ENCODE measurements at places on chromosomes 3 and 15.

DNA sequence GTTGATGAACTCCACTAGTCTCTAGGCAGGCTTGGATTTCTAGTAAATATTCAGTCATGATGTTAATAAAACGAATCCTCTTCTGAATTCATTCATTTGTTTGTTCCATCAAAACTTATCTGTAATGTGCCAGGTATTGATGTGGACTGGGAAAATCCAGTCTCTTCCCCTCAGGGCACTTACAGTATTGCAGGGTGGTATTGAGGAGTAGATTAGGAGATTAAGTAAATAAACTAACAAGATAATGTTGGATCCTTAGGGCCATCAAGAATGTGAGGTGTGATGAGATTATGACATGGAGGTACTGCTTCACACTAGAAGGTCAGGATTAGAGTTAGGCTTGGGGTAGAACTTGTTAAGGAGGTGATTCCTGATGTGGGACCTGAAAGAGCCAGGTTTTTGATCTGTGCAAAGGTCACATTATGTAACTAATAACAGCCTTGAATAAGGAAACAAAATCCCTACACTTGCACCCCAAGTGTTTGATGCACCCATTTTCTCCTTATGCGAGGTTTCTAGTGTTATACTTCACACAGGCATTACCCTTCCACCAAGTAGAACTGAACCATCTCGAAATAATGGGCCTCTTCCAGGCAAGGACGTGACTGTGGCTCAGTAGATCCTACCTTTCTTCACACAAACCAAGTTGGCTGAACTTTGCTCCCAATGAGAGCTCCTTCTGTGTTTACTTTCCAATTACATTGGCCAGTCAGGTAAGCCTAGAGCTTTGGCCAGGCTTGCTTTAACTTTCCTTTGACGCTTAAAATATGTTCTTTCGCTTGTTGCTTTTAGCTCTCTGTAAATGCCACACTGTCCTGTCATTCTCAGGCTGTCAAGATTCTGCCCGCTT lies 16.7 kb downstream of the MCTP2 start:
- no peak for DNase-seq

DNA sequence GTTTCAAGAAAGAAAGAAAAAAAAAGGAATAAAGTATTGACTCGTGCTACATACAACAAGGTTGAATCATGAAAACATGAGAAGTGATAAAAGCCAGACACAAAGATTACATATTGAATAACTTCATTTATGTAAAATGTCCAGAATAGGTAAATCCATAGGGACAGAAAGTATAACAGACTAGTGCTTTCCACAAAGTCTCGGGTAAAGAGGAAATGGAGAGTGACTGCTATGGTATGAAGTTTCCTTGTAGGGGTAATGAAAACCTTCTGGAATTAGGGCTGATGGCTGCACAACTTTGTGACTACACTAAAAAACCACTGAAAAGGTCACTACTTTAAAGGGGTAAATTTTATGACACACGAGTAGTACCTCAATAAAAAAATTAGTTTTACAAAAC lies 13.0 kb downstream of the LRRFIP2 start:
- no peak for DNase-seq

DNA sequence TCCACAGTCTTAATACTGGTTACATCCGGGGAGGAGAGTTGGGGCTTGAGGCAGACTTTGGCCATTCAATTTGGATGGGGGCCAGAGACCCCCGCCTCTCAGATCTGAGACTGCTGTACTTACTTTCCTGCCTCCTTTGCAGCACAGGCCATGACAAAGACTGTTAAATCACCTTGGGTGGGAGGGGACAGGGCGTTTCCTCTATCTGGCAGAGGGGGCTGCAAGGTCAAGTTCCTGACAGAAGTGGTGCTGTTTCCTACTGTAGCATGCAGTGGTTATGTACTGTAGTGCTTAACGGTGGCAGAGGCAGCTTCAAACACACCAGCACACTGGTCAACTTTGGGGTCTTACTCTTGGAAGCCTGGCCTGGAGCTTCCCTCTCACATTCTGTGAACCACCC lies 261.2 kb upstream of the LRRFIP2 start:
- no peak for DNase-seq

DNA sequence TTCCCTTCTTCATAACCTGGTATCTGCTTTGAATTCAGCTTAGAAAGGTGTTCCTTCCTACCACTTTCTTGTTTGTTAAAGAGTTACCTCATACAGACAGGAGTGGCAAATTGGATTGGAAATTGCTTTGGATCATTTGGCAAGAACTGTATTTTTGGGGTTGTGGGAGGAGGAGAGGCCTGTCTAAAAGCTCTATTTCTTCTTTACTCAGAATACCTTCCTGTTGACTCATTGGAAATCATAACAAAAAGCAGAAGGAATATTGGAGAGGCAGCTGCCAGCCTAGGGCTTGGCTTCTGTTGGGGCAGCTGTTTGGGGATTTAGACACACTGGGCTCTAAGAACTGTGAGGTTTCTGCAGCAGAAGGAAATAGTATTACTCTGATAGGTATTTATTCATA lies 14.2 kb downstream of the IQGAP1 start:
- DNase-seq = no peak

DNA sequence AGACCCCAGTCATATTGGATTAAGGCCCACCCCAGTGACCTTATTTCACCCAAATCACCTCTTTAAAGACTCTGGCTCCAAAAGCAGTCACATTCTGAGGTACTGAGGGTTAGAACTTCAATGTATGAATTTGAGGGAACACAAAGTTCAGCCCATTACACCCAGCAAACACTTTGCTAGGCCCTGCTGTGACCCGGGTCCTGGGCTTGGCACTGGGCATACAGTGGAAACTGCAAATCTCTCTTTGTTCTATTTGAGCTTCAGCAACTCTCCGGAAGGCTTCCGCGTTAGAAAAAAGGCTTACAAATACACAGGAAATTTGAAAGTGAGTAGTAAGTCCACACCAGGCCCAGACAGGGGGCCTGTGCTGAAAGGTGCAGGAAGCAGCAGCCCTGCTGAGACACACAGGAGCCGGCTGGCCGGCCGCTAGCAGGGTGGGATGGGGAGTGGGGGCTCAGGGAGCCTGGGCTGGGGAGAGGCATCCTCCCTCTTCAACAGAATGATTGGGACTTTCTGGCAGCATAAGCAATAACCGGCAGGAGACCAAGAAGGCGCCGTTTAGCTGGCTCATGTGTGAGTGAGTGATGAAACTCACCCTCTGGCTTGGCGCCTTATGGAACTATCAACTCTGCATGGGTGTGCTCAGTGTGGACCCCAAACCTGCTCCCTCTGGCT lies 13.0 kb downstream of the LIPC start:
- no peak for DNase-seq

DNA sequence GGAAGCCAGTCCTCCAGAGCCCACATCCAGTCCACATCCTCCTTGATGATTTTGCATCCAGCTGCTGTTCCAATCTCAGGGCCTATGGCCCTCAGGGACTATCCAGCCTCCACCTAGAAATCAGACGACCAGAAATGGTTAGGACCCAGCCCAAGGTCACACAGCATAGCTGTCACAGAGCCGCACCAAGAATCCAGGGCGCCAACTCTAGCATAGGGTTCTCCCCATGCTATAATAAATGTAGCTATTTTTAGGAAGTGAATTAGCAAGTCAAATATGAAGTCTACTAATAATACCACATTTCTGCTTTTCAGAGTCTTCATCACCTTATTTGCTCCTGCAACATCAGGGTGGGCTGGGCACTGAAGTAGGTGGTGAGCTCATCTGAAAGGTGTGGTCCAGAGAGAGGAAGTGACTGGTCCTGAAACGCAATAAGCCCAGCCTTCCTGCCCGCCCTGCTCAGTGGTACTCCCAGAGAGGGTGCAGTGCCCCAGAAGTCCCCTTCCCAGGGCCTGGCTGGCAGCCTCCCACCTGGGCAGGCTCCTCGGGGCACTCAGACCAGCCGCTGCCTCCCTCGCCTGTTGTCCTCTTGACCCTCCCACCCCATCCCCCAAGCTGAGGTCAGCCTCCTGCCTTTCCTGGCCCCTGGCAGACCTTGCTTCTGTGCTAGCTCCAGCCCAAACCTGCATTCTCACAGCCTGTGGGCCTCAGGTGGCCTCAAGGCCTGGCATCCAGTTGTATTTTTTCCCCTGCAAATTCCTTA lies 17.6 kb upstream of the CYP11A1 start:
- no peak for DNase-seq

DNA sequence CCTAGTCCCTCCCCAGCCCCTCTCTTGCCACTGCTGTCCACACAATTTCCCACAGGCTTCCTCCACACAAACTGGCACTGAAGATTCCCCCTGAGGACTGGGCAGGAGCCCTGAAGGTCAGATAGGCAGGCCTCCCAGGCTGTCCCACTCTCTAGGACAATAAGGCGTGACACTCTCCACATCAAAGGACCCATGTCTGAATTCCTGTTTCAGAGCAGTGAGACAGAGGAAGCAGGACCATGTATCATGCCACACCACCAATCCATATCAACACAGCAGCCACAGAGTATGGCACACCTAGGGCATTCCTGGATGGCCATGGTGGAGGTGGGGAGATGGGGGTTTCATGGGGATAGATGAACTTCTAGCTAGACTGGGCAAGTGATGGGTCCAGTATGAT lies 13.8 kb upstream of the CCR1 start:
- no peak for DNase-seq

GRCh38 chr3:177571944-177572315 lies 374.6 kb upstream of the TBL1XR1 start:
- DNase-seq = peak; percentile 18

GRCh38 chr3:124999897-125000435 lies 55.8 kb downstream of the HEG1 start:
- no peak for DNase-seq

- no peak for DNase-seq
Observed at GRCh38 chr3:124881976-124882697, 5.0 kb downstream of the ITGB5 start.

- no peak for DNase-seq
Observed at GRCh38 chr3:127406309-127407025, 118.6 kb upstream of the PRR20G start.

GRCh38 chr15:55241186-55241585 lies 44.4 kb upstream of the RSL24D1 start:
- DNase-seq = no peak

DNA sequence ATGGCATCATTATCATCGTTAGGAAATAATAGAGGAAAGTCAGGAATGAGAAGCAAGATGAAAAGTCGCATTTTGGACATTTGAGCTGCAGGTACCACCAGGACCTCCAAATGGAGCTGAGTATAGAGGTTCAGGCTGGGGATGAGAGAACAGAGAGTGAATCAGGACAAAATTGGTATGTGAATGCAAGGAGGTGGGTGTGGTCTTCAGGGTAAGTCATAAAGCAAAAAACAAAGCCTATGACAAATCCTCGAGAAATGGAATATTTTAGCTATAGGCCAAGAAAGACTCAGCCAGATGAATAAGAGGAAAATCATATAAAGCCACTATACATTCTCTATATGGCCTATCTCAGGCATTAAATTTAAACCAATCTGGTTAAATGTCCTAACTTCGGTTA lies 841.3 kb downstream of the ROBO1 start:
- no peak for DNase-seq

DNA sequence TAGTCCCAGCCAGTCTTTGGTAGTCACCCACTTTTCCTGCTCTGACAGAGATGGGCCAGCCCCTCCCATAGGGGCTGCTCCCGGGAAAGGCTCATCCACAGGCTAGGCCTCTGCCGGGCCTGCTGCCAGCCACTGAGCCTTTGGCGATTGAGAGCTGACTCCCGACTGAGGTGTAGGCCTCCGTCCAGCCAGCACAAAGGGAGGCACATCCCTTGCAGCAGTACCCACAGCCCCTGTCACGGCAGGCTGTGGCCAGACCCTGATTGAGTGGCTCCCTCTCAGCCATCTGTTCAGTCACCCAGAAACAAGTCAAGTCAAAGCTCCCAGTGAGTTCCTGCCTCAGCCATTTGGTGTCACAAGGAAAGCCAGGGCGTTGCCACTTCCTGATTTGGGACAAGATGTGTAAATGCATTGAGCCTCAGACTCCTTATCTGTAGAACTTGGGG lies 6.2 kb upstream of the PAK6 start:
- no peak for DNase-seq

DNA sequence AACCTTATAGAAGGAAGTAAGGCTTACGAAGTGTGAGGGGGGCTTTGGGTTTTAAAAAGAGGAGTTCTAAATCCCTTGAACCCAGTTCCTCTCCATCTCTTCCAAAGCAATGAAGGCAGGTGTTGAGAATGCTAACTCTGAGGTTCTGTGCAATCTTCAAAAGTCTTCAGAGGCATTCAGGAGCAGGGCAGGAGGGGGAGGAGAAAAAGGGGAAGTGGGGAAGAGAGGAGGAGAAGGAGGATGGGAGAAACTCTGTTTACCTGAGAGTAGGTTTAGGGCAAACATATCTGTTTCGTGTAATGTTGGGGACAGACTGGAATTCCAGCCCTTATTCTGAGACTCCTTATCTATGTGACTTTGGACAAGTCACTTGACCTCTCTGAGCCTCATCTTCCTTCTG lies 36.9 kb downstream of the FAM3D start:
- DNase-seq = no peak

- no peak for DNase-seq
Observed at GRCh38 chr3:125035217-125035616, 20.6 kb downstream of the HEG1 start.

DNA sequence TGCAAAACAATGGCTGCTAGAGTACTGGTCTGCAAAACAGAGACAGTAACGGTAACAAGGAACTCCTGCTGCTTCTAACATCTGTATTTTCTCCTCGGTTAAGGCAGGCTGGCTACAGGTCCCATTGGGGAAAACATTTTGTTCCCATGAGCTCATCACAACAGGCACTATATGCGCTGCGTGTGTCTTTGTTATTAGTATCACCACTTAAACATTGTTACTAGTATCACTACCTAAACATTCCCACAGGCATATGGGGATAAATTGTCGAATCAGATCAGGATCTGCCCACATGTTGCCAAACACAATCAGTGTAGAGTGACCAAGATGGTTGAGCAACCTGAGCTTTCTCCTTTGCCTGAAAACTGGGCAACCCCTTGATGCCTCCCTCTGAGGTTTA lies 77.2 kb downstream of the TOP2B start:
- DNase-seq = no peak

GRCh38 chr3:158912621-158913020 lies 110.8 kb downstream of the MFSD1 start:
- no peak for DNase-seq

DNA sequence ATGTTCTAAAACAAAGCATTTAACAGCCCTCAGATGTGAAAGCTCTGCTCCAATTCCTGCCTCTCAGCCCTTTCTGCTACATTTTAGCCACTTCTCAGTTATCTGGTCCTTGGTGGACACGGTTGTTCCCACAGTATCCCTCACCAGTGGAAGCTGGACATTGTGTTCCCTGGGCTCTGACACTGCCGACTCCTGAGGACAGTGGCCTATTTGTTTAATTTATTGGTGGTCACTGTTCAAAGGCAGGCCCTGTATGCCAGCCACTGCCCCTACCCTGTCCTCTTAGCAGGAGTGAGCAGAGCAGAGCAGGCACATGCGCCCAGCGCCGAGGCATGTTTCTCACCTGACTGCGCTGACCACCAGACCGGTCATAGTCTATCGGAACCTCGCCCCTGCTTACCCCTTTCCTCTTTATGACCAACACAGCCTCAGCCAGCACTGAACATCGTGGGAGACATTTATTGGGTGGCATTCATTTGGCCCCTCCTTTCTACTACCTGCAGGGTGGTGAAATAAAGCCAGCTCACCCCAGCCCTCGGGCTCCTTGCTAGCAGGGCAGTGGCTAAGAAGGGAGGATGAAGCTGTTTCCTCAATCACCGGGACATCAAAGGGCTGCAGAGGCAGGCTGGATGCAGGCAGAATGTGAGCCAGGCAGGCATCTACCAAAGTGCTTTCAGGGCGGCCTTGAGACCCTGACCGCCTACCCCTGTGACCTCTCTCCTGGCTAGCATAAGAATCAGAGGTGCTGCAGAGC lies 54.3 kb upstream of the HACD2 start:
- no peak for DNase-seq
